ENCODE measurements at places on chromosomes 3 and 15. TPM values are rescaled to one million over a fixed set of nuclear protein-coding genes. Genes with fewer than 3 reads are reported as not detected.

DNA sequence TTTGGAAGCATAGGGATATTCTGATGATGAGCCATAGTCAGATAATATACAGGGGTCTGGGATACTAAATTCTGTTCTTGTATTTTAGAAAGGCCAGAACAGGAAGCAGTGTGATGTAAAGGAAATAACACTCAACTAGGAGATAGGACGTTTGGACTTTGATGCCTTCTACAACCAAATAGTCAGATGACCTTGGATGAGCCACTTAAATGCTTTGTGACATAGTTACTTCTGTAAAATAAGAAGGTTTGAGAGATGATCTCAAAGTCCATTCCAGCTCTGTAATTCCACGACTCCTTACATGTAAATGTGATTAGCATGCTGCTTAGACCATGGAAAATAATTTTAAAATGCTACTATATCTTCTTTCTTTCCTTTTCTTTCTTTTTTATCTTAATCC, 29.5 kb upstream of the CCDC54 start:
- no peak overlapping the region for H3K27ac ChIP-seq
- no peaks in the 10 kb centered on the region for H3K27me3 ChIP-seq
- H3K36me3 ChIP-seq = no peaks in the 10 kb centered on the region
- H3K4me1 ChIP-seq = no peaks in the 10 kb centered on the region

DNA sequence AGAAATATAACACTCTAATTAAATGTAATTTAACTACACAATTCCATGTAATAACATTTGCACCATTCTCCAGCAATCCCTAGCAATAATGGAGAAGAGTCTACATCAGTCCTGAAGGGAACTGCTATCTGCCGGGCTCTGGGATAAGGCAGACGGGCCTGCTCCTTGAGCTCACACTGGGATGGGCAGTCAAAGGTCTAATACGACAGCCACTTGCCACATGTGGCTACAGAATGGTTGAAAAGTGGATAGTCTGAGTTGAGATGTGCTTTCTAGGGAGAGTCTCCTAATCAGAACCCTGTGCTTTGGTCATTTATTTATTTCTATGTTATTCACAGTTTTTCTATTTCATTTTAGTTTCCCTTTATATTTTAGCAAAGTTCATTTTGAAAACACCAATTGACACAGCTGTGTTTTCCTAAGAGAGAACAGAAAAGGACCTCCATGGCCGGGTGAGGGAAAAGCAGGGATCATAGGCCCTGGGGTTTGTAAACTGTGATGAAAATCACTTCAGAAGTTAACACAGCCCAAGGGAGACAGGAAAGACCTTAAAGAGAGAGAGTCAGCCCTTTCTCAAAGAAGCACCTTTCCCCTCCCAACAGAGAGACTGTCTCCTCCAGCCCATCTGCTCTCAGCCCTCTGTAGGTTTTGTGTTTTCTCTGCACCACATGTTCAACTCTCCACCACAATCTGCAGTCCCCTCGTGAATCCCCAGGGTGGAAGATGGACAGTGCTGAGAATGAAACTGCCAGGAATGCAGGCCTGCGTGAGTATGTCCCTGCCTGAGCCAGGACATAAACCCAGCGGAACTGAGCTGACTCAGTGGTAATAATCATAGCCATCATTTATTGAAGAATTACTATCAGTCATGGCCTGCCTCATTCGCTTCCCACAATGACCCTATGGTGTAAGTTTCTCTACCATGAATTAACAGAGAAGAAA, 11.6 kb downstream of the FSIP1 start:
- no peaks in the 10 kb centered on the region for H3K36me3 ChIP-seq
- peak; percentile 65 for DNase-seq
- H3K27ac ChIP-seq = peak overlapping the region; percentile 63
- H3K4me1 ChIP-seq = peaks cover 13% of the 10 kb centered on the region
- H3K4me3 ChIP-seq = peak overlapping the region; percentile 9

DNA sequence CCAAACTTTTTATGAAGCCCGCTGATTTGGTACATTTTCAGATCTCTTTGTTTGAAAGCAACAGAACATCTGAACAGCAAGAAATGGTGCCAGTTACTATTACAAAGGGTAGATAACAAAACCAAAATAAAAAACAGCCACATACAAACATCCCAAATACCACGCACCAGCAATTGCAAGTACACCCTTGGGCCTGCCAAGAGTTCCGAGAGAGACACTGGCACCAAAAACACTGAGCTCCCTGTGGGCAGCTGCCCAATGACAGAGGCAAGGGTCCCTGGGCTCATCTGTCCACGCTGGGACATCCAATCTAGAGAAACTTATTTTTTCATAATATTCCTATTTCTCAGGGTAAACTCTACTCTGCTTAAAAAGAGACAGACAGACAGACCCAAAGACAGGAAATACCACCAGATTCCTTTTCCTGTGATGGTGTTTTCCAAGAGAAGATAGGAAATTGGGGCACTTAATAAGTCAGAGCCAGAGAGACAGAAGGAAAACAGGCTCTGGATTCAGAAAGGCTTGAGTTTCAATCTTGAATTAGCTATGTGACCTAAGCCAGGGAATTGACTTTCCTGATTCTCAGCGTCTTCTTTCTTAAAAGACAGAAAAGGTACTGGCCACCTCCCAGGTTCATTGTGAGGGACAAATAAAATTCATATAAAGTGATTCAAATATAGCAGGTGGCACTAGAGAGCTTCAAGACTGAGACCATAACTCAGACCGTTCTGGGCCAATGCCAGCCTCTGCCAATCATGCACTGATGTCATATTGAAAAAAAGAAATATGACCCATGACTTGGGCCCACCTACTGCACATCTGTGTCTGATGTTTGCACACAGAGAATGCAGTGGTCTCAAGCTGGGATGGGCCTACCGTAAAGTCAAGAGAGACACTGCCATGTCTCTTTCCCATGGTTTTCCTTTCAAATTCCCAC, 61.3 kb downstream of the FOXP1 start:
- peaks cover 36% of the 10 kb centered on the region for H3K4me1 ChIP-seq
- no peaks in the 10 kb centered on the region for H3K36me3 ChIP-seq
- DNase-seq = no peak

DNA sequence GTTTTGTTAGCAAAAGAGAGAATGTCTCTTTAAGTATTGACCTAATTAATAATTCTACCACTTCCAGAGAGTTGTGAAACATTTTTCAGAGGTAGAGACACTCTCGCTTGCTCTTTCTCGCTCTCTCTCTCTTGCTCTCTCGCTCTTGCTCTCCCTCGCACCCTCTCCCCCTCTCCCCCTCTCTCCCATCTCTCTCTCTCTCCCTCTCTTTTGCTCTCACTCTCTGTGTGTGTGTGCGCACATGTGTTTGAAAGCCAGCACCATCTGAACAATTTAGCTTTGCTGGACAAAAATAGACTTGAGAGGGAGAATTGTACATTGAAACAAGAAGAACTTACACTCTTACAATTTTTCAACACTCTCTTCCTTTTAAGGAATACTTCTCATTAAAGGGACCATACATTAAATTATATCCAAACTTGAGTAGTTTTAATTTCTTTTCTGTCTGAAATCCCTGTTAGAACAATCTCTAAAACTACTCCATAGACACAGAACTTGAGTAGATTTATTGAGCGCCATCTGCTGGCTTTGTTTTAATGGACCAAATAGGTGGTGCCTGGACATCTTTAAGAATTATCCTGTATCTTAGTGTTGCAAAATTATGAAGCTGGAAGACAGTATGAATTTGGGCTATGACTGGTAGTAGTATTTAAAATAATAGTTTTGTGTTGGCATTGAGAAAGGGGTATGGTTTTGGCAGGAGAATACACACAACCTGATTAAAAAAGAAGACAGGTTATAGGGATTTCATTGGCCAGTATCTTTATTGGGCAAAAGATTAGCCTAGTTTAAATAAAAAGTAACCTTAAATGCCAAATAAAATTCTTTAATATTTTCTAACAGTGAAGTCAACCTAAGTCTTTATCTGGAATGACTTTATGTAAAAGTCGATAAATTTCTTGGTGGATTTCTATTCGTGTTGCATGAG, 124.6 kb downstream of the AKAP13 start:
- H3K36me3 ChIP-seq = no peaks in the 10 kb centered on the region
- H3K27ac ChIP-seq = no peak overlapping the region
- peak; percentile 49 for DNase-seq
- no peaks in the 10 kb centered on the region for H3K4me1 ChIP-seq

- H3K27me3 ChIP-seq = no peaks in the 10 kb centered on the region
- DNase-seq = no peak
- H3K4me1 ChIP-seq = peaks cover 65% of the 10 kb centered on the region
- no peak overlapping the region for H3K27ac ChIP-seq
- H3K4me3 ChIP-seq = no peak overlapping the region
These were observed 16.9 kb downstream of the TKT start for GRCh38 chr3:53238886-53239285.

GRCh38 chr3:102529452-102529851, 94.6 kb downstream of the ZPLD1 start:
- no peak for DNase-seq
- no peaks in the 10 kb centered on the region for H3K27me3 ChIP-seq
- H3K27ac ChIP-seq = no peak overlapping the region
- H3K4me3 ChIP-seq = no peak overlapping the region

DNA sequence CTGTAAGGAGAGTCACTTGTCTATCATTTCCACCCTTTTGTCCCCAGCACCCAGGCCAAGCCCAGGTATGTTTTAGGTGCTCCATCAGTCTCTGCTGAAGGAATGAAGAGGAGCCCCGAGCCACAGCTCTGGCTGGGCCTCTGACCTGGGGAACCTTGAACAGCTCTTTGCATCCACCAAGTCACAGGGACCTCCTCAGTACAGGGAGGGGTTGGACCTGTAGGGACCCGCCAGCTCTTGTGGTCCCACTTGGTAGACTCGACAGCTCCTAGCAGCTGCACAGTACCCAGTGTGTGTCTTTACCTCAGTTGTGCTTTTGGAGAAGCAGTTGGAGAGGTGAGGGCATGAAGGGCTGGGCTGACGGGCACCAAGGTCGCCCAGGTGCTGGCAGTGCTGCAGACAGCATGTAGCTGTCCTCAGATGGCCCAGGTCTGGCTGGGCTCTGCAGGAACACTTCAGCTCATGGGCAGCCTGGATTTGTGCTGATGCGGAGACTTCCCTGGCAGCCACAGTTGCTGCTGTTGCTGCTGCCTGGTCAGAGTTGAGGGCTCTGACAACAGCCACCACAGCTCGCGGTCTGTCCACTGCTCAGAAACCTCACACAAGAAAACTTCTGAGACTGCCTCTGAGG, 123.6 kb downstream of the CACNA1D start:
- no peak overlapping the region for H3K27ac ChIP-seq
- H3K4me3 ChIP-seq = no peak overlapping the region
- no peaks in the 10 kb centered on the region for H3K4me1 ChIP-seq
- DNase-seq = no peak

- DNase-seq = peak; percentile 48
- H3K36me3 ChIP-seq = no peaks in the 10 kb centered on the region
- no peaks in the 10 kb centered on the region for H3K27me3 ChIP-seq
- peak overlapping the region; percentile 42 for H3K27ac ChIP-seq
These were observed 51.4 kb upstream of the RNF7 start for GRCh38 chr3:141686466-141687291.

DNA sequence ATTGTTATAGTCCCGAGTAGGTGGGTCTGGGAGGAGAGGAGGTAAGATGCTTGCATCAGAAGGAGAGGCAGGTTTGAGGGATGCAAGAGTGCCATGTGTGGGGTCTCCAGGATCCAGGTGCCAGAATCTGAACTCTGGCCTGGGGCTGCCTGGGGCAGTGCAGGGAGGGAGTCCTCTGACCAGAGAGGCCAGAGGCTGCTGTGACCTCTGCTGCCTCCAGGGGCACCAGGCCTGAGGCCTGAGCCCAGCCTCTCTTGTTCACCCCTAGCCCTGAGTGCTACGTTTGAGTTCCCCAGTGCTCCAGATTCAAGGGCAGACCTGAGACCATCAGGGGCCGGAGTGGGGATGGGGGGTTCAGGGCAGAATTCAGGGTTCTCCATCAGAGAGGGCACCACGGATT, 7.4 kb downstream of the SLC38A3 start:
- H3K36me3 ChIP-seq = no peaks in the 10 kb centered on the region
- no peak for DNase-seq
- H3K4me1 ChIP-seq = no peaks in the 10 kb centered on the region
- no peak overlapping the region for H3K4me3 ChIP-seq
- H3K27me3 ChIP-seq = no peaks in the 10 kb centered on the region

DNA sequence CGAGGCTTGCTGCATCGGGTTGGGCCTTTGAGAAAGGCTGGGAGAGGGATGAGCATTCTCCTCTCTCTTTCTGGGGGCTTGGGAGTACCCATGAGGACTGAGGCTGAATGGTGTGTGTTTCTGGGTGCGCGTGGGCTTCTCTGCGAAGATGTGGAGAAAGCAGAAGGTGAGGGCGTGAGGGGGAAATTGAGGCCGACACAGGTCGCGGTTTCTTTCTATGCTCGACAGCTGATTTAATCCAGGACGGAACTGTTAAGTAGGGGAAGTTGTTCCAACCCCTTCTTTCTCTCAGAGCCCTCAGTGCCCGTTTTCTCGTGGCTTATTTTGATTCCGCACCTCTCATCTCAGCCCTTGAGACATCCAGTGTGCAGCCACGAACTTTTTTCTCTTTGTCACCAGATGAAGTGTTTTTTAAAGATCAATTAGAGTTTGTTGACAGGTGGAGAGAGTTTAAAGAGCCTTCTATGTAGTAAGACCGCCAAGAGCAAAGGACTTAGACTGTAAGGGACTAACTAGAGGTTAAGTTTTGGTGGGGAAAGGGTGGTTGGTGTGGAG, 711 bp downstream of the STARD9 start:
- peaks cover 20% of the 10 kb centered on the region for H3K4me1 ChIP-seq
- H3K4me3 ChIP-seq = peak overlapping the region; percentile 81
- no peaks in the 10 kb centered on the region for H3K27me3 ChIP-seq
- DNase-seq = peak; percentile 16

GRCh38 chr3:145070795-145071194, 1090.2 kb downstream of the PLOD2 start:
- H3K27ac ChIP-seq = no peak overlapping the region
- no peaks in the 10 kb centered on the region for H3K36me3 ChIP-seq
- H3K27me3 ChIP-seq = no peaks in the 10 kb centered on the region
- no peak overlapping the region for H3K4me3 ChIP-seq
- no peak for DNase-seq

DNA sequence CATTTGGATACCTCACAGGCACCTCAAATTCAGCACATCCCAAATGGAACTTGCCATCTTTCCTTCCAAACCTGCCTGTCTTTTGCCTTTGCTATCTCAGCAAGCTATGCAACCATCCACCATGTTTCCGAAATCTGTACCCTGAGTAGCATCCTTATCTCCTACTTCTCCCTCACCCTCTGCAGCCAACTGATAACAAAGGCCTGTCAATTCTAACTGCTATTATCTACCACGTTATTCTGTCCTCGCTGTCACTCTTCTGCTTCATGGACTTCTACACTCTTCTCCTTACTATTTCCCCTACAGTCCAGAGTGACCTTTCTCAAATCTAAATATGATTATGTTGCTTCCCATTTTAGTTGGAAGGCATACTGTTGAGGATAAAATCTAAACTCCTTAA, 25.5 kb upstream of the TAFA4 start:
- no peaks in the 10 kb centered on the region for H3K4me1 ChIP-seq
- H3K27me3 ChIP-seq = peaks cover 12% of the 10 kb centered on the region
- no peak for DNase-seq
- no peak overlapping the region for H3K27ac ChIP-seq

The DAZL gene
- total RNA-seq = not detected

The CRABP1 gene
- total RNA-seq = not detected
